ENCODE measurements at places on chromosomes 2 and 18.

DNA sequence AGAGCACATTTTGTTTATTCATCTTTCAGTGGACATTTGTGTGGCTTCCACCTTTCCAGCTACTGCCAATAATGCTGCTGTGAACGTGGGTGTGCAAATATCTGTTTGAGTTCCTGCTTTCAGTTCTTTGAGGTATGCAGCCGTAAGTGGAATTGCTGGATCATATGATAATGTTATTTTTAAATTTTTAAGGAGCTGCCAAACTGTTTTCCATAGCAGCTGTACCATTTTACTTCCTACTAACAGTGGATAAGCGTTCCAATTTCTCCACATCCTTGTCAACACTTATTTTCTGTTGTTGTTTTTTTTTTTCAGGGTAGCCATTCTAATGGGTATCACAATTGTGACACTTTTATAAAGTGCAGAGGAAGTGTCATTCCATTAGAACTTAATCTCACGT lies 162.5 kb downstream of the NCK2 start:
- DNase-seq, result no peak

DNA sequence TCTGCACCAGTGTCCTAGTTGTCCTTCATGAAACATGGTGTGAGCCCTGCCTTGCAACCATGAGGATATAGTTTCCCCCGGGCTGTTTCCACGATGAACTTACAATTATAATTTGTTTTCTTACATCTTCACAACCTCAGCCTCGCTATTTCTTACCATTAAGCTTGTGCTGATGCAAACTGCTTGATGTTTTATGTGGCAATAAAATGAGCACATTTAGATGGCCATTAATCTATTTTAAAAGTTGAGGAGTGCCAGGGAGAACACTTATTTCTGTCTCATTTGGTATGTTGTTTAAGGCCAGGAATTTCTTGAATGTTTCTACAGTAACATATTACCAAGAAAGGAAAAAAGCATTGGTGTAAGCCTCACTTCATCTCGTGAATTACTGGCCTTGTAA lies 214.5 kb upstream of the SLC8A1 start:
- DNase-seq, result no peak

DNA sequence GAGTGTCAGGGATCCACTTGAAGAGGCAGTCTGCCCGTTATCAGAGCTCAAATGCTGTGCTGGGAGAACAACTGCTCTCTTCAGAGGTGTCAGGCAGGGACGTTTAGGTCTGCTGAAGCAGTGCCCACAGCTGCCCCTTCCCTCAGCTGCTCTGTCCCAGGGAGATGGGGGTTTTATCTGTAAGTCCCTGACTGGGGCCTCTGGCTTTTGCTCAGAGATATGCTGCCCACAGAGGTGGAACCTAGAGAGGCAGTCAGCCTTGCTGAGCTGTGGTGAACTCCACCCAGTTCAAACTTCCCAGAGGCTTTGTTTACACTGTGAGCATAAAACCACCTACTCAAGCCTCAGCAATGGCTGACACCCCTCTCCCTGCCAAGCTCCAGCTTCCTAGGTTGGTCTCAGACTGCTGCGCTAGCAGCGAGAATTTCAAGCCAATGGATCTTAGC lies 38.1 kb downstream of the PLEK start:
- no peak for DNase-seq

- DNase-seq, result no peak
These were observed 85.0 kb downstream of the WDSUB1 start for GRCh38 chr2:159201360-159202063.

- DNase-seq, result no peak
These were observed 32.6 kb downstream of the HJURP start for GRCh38 chr2:233821709-233822100.

GRCh38 chr2:88182721-88183120 lies 12.6 kb downstream of the THNSL2 start:
- no peak for DNase-seq

DNA sequence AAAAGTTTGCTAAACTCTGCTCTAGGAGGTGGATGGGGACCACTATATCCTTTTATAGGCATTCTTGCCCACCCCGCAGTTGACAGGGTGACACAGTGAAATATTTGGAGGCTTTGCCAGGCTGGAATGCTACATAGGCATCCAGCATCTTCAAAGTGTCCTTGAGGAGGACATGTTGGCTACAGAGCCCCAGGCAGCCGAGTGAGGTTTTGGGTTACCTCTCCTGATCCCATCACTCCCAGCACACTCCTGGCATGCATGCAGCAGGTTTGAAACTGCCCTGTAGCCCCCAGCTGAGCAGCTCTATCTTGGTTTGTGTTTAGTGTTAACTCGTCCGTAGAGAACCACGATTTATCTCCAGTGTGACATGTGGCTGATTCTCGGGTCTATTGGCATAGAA lies 7.3 kb downstream of the FOSL2 start:
- DNase-seq, result no peak
